ENCODE measurements at places on chromosomes 16 and 17. TPM values are rescaled to one million over a fixed set of nuclear protein-coding genes. Genes with fewer than 3 reads are reported as not detected.

Gene PABPN1L
- total RNA-seq: not detected

Gene MGRN1
- 21.6 TPM for total RNA-seq

Gene ZNF785
- 9.8 TPM for total RNA-seq

Gene WSCD1
- 3.3 TPM for total RNA-seq

- DNase-seq: peak; percentile 14
Measured at GRCh38 chr17:58060596-58061191, 22.5 kb upstream of the DYNLL2 start.

DNA sequence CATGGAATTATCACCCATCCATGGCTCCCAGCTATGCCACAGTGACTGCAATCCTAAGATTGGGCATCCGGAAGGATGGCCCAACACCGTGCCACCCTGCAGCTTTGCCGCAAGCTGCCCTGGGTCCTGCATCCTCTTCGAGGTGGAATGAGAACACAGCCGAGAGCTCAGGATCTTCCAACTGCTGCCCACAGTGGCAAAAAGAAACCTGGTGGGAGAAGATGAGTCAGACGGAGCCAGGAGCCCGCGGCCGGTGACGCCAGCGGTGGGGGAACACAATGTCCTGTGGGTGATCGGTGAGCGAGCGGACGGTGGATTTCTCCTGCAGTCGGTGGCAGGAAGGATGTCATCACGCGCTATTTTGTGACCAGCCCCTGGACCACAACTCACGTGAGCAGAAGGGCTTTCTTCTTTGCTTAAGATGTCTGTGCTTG lies 20.1 kb downstream of the CD7 start:
- DNase-seq: no peak

GRCh38 chr17:82037092-82037888 lies at the start of gene DCXR:
Gene DCXR (minus strand): TSS chr17:82037697. CDS start chr17:82037682, 15 bp downstream.
- peak; percentile 80 for DNase-seq

DNA sequence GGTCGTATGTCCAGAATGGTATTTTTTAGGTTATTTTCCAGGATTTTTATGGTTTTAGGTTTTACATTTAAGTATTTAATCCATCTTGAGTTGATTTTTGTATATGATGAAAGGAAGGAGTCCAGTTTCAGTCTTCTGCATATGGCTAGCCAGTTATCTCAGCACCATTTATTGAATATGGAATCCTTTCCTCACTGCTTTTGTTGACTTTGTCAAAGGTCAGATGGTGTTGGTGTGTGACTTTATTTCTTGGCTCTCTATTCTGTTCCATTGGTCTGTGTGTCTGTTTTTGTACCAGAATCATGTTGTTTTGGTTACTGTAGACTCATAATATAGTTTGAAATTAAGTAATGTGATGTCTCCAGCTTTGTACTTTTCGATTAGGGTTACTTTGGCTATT lies 26.4 kb upstream of the TEKT1 start:
- no peak for DNase-seq

DNA sequence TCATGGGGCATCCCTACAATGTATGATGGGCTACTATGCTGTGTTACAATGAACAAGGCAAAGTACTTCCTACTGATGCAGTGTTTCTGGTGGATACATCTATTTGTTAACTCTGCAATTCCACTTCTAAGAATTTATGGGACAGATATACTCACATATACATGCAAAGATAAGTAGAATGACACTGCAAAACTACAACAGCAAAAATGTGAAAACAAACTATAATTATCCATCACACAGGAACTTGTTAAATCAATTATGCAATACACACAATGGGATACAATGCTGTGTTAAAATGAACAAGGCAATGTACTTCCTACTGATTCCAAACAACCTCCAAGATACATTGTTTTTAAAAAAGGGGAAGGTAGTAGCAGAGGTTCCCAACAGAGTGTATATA lies 3.2 kb downstream of the DDX52 start:
- DNase-seq: no peak

GRCh38 chr17:79393358-79394052 lies 217.3 kb downstream of the RBFOX3 start:
- peak; percentile 20 for DNase-seq

DNA sequence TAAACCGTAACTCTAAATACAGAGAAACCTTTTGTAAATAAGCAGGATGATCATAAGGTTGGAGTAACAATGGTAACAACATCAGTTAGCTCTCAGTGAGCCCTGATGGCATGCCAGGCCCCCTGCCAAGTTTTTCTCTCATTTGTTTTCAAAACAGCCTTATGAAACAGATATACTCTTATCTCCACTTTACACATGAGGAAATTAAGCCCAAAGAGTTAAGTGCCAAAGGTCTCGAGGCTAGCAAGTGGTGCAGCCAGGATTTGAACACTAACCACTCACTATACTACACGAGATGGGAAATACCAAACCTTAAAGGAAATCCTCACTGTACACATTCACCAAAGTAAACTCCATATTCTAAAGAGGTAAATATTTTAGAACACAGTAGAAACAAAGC lies 15.0 kb downstream of the USP31 start:
- no peak for DNase-seq

DNA sequence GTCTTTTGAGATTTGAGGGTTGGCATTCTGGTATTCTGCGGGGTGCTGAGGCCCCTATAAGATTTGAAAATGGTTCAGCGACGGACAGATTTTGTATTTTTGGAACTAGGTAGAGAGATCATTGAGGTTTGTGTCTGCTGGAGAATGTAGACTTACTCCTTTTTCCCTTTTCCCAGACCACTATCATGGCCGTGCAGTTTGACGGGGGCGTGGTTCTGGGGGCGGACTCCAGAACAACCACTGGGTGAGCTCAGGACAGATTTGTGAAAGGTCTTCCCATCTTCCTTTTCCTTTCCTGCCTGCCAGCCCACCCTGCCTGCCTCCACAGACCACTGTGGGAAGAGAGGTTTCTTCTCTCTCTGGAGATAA lies 572 bp downstream of the PSMB6 start:
- no peak for DNase-seq

DNA sequence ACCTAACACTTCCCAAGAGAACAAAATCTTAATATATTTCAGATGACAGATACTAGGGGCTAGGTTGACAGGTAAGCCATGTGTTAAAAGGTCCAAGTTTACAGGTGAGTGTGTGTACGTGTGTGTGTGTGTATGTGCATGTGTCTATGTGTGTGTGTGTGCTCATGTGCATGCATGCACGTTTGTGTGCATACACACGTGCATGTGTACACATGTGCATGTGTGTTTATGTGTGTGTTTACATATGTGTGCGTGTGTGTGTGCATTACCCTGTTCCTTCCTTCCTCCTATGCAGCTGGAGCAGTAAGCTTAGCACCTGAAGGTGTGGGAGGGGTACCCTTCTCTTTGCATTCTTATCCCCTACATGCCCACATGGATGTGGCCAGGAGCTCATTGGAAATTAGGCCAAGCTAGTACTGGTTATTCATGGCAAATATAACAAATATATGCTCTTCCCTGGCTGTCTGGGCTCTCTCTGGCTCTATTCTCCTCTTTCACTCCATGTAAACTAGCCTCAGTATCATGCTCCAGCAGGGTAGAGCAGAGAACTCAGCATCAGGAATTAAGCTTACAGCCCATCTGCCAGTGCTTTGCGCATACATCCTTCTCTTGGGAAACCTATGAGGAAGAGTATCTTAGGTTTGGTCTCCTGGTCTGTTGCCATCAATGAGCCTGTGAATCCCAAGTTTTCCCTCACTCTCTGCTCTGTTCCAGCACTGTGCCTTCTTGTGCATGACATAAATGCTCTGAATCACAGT lies 258.0 kb upstream of the MYOCD start:
- no peak for DNase-seq

DNA sequence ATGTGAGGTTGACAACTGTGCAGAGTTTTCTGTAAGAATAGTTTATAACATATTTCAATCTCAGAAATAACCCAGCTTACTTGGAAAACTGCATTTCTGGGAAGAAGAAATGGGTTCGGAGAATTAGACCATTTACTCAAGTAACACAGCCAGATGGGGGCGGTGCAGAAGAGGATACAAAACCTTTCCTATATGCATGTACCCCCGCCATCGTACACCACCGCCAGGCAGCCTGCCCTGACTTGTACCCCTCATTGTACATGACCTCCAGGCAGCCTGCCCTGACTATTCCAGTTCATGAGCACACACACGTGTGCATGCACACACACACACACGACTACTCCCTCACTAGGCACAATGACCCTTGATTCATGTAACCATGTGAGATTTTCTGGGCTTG lies 154.0 kb downstream of the C16orf78 start:
- no peak for DNase-seq

DNA sequence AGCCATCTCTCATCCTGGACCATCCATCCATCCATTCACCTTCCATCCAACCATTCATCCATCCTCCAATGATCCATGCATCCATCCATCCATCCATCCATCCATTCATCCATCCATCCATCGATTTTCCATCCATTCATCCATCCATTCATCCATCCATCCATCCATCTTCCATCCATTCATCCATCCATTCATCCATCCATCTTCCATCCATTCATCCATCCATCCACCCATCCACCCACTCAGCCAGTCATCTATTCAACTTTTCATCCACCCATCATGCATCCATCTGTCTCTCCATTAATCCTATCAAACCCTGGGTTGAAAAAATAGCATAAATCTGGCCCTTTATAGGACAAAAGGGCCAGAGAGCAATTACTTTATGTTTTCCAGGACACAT lies 158.3 kb upstream of the WSCD1 start:
- no peak for DNase-seq

DNA sequence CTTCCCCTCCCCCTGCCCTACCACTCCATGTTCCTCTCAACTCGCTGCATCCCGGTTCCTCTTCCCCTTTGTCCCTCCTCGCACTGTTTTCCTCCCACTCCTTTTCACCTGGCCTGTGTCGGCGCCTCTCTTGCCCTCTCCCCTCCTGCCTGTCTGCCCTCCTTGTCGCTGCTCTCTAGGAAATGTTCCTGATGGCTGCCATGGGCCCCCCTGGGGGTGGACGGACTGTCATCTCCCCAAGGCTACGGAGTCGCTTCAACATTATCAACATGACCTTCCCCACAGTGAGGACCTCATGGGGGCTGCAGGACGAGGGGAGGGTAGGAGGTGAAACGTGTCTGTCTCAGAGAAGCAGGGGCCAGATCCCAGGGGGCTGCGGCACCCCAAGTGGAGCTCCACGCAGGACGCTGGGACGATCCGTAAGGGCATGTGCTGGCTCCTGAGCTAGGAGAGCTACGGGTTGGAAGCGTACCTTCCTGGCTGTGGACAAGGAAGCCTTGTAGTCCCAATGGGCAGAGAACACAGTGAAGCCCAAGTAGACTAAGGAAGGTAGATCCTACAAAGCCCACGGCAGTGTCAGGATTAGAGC lies 39.8 kb upstream of the KDM6B start:
- DNase-seq: no peak

DNA sequence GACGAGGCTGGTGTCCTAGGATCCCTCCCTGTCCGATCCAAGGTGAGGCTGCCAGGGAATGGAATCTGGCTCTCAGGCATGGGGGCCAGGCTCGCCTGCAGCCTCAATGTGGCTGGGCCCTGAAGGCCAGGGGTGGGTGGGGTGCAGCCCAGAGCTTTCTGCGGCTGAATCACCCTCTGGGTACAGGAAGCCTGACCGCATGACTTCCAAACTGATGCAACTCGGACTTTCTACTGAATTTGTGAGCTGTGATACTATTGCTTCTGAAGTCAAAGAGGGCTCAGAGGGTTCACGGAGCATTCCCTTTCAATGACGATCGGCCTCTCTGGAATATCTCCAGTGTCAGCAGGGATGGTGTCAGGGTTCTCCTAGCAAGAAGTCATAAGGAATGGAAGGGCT lies 123.7 kb downstream of the METRNL start:
- no peak for DNase-seq

GRCh38 chr17:9571201-9571600 lies 4.4 kb downstream of the STX8 start:
- DNase-seq: no peak

GRCh38 chr17:36641331-36641876 lies 40.0 kb downstream of the MRM1 start:
- no peak for DNase-seq

DNA sequence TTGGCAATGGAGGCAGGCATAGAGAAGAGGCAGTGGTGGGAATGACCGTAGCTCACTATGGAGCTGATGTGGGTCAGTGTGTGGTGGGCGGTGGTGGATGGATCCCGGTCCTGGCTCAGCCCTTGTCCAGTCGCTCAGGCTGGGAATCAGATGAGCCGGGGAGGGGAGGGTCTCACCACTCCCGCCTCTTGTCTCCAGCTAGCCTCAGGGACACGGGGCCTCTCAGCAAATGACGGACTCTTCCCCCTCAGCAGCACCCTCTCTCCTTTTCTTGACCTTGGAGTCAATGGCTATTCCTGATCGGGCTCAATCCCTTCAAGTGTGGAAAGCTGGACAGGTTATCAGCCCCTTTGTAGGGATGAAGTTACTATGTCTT lies 208.5 kb downstream of the NTN1 start:
- DNase-seq: no peak

- DNase-seq: no peak
Measured at GRCh38 chr16:72723781-72724180, 324.1 kb downstream of the ZFHX3 start.

- no peak for DNase-seq
Measured at GRCh38 chr17:80781211-80781610, 210.4 kb upstream of the CHMP6 start.

DNA sequence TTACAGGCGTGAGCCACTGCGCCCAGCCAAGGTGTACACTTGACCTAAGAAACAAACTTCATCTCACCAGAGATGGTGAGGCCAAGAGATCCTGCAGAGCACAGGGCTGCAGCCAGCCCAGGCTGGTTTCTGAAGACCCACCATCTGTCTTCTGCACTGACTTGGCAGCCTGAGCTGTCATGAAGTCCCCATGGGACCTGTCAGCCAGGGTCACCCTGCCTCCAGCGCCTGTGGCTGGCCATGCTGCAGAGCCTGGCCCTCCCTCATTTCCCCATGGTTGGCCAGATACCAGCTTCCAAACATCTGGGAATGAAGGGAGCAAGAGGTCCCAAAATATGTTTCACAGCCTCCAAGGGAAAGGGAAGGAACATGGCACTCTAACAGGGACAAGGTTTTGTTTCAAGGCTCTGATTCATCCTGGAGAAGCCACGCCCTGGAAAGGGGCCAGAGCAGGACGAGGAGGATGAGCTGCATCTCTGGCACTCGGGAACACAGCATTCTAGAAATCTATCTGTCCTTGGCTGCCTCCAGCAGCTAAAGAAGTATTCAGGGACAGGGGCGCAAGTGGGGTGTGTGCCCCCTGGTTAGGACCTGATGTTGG lies 45.3 kb downstream of the DDX19A start:
- DNase-seq: no peak
